Cerebellum (tissue), 4 donors: ENCODE measurements at places on chromosomes 16 and 17. TPM values are rescaled to one million over a fixed set of nuclear protein-coding genes. Genes with fewer than 3 reads are reported as not detected.

PIK3R6 gene
- 0.54 TPM for total RNA-seq

CD300LF gene
- 0.27 TPM for total RNA-seq

CDH1 gene
- total RNA-seq: 2.0 TPM

SLX1B gene
- 4.7 TPM for total RNA-seq

TMC8 gene
- total RNA-seq: 1.6 TPM

SLFN11 gene
- 14.7 TPM for total RNA-seq

ACSF2 gene
- 7.2 TPM for total RNA-seq

CDC6 gene
- 8.5 TPM for total RNA-seq

GRCh38 chr17:79974566-79975497 is 60.8 kb downstream of the TBC1D16 start:
- no peak for DNase-seq

- DNase-seq: no peak
These were observed 192.0 kb downstream of the NTN1 start for GRCh38 chr17:9213303-9213640.

DNA sequence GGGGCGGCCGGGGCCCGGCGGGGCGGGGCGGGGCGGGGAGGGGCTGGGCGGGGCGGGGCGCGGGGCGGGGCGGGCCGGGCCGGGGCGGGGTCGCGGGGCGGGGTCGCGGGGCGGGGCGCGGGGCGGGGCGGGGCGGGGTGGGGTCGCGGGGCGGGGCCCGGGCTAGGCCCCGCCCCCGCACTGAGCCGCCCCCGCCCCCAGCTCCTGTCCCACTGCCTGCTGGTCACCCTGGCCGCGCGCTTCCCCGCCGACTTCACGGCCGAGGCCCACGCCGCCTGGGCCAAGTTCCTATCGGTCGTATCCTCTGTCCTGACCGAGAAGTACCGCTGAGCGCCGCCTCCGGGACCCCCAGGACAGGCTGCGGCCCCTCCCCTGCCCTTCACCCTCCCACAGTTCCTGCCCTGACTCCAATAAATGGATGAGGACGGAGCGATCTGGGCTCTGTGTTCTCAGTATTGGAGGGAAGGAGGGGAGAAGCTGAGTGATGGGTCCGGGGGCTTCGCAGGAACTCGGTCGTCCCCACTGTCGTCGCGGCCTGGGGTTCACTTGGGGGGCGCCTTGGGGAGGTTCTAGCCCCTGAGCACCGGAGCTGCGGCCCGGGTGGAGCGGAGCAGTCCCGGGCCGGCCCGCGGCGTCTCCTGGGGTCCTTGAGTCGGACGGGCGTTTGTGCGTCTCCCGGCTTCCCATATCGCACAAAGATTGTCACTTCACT is 795 bp upstream of the HBM start:
- DNase-seq: no peak

- DNase-seq: no peak
These were observed 8.4 kb downstream of the TXNL4B start for GRCh38 chr16:72085002-72085401.

- no peak for DNase-seq
These were observed 7.7 kb upstream of the PPL start for GRCh38 chr16:4944333-4945281.

- peak; percentile 44 for DNase-seq
These were observed 17.7 kb downstream of the SLC38A10 start for GRCh38 chr17:81277421-81277820.

DNA sequence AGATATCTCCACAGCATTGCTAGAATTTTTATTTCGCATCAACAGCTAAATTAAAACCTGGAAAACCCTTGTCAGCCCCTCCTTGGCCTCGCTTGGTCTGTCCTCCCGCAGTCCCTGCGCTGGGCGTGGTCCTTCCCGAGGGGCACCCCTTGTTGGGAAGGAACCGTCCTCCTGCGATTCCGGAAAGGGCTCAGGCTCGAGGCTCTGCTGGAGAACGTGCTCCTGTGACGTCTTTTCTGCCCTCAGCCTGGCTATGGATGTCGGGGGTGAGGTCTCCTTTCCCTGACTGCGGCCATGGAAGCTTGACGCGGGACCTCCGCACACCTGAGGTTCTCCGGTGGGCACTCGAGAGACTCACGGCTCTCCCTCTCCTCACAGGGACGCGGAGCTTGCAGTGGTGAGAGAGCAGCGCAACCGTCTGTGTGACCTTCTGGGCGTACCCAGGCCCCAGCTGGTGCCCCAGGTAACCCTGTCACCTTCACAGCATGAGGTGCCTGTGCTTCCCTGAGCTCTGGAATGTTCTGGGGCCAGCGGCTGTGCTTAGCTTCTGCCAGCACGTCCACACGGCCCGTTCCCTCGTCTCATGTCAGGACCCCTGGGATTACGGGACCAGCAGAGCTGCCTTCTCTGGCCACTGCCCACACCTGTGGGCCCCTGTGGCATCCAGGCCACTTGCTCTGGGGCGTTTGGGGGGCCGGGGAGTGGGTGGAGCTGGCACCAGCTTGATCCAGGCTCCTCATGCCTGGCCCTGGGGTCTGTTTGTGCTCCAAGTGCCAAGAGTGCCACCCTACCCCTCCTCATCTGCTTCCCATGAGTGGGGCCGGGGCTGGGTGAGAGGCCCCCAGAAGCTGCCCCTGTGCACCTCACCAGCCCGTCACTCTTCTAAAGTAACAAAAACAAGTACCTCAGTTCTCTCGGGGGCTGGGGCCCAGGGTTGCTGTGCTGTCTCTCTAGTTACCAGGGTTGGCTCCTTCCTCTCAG is 101.5 kb upstream of the ZNF750 start:
- DNase-seq: no peak

DNA sequence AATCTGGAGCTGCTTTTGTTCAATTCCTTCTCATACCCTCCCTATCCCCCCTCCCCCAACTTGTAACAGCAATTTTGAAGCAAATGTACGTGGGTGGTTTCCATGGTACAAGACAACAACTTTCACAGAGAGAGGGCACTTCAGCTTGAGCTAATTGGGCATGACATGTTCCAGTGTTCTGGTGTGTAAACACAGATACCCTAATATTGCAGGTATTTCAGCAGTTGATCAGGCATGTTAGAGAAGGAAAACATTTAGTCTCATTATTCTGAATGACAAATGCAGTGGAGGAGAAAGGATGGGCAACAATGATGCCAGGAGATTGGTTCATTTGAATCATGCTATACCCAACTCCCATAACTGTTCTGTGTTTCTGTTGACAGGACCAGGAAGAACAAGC is 137.5 kb downstream of the TRIM37 start:
- no peak for DNase-seq

DNA sequence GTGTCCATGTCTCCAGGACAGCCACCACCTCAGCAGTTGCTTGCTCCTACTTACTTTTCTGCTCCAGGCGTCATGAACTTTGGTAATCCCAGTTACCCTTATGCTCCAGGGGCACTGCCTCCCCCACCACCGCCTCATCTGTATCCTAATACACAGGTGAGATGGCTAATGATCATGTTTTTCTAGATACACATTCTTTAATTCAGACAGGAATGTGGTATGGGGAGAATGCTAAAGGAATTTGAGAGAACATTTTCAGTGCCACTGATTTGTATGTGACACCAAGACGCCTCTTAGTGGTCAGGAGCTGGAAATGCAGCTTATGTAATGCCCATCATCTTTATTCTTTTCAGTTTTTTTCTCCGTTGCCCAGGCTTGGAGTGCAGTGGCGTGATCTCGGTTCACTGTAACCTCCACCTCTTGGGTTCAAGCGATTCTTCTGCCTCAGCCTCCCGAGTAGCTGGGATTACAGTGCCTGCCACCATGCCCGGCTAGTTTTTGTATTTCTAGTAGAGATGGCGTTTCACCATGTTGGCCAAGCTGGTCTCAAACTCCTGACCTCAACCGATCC is 8.9 kb upstream of the RAPGEFL1 start:
- peak; percentile 84 for DNase-seq

DNA sequence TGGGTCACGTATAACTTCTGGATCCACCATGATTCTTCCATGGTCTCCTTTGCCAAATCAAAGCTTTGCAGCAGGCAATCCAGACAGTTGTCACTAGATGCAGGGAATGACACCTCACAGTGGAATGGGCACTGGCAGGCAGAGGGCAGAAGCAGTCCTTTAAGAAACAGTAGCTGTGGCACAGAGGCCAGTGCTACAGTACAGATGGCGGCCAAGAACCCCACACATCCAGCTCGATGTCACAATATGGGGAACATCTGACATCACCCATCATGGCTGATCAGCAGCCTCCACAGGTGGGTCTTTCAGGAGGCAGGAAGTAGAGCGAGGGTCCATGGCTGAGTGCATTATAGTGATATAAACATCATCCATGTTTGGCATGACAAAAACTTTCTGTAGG is 18.8 kb upstream of the ERN1 start:
- DNase-seq: no peak

- no peak for DNase-seq
These were observed 21.6 kb downstream of the ZFP1 start for GRCh38 chr16:75169899-75170405.

DNA sequence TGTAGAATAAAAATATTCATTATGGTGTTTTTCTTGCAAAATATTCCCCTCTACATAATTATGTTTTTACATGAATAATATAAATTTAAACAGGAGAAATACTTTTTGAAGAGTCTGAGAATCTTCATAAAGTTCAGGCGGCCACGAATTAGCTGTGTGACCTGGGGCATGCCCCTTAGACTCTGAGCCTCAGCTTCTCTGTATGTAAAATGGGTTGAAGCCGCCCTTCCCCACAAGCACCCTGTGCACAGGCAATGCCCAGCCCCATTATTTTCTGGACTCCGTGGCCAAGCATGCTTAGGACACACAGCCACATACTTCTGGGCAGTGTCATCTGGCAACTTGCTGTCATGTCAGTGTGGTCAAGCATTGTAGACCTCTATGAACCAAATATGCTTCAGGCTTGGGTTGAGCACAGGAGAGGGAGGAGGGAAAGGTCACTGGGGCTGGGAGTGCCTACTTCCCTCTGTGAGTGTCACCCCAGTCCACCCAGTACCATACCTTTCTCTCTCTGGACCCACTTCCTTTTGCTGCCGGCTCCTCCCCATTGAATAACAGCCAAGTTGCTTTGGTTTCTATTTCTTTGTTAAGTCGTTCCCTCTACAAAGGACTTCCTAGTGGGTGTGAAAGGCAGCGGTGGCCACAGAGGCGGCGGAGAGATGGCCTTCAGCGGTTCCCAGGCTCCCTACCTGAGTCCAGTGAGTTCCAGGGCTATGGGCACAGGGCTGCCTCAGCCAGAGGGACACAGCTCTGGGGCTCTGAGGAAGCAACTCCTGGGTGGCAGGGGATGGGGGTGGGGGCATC is at the start of gene LGALS9:
Gene LGALS9 (plus strand): TSS at position 582 of the 804 bp plus-strand sequence. CDS start 78 bp downstream, at position 660.
- DNase-seq: no peak

DNA sequence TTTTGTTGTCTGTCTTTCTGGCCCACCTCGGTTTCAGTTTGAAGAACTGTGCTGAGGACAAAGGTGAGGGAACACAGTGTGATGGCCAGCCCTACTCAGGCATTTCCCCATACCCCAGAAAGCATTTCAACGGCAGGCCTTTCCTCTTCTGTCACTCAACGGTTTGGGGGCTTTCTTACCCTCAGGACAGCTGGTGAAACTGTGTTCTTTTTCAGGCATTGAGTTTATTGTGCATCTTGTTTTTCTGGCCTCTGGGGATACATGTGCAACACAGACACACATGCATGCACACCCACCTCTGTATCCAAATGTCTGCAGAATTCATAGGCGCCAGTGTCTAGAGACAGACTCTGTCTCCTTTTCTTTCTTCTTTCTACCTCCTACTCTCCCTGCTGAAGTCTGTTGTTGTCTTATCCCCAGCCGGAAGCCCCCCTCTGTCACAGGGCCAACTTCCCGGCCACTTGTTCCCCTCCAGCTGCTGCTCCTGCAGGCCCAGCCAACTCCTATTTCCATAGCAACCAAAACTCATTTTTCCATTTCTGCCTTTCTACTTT is 17.0 kb downstream of the CHD9 start:
- DNase-seq: no peak

DNA sequence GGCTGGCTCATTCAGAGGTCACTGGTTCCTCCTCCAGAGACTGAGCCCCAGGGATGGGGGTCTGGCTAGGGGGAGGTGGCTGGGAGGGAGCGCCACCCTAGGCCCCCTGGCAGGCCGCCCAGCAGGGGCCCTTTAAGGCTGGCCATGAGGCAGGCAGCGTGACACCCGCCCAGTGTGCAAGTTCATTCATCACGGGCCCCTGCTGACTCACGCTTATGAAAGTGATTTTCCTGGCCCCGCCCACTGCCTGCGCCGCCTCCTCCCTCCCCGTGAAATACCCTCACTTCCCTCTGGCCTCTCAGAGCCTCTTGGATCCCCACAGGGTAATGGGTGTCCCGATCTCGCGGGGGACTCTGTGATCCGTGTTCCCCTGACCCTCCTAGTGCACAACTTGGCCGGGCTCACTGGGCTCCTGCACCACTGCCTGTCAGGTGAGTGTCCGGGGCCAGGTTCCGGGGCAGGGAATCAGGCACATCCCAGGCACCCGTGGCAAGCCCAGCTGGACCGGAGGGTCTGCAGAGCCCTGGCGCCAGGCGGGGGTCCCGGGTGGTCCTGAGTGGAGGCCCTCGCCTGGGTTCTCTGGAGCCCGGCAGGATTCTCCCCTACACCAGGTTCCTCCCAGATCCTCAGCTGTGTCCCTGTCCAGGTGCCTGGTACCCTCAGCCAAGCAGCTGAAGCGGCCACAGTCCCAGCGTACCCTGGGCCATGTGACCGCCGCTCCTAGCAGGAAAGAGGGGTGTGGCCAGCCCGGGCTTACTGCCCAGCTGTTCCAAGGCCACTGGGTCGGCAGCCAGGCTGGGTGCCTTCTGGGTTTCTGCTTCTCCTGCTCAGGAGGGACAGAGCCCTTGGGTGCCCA is at the start of gene OSGIN1:
Gene OSGIN1 (plus strand): TSS at position 301 of the 856 bp plus-strand sequence. CDS start 4,432 bp downstream, outside the sequence.
- DNase-seq: peak; percentile 23

- no peak for DNase-seq
These were observed 108.9 kb downstream of the GNAO1 start for GRCh38 chr16:56300242-56300623.

DNA sequence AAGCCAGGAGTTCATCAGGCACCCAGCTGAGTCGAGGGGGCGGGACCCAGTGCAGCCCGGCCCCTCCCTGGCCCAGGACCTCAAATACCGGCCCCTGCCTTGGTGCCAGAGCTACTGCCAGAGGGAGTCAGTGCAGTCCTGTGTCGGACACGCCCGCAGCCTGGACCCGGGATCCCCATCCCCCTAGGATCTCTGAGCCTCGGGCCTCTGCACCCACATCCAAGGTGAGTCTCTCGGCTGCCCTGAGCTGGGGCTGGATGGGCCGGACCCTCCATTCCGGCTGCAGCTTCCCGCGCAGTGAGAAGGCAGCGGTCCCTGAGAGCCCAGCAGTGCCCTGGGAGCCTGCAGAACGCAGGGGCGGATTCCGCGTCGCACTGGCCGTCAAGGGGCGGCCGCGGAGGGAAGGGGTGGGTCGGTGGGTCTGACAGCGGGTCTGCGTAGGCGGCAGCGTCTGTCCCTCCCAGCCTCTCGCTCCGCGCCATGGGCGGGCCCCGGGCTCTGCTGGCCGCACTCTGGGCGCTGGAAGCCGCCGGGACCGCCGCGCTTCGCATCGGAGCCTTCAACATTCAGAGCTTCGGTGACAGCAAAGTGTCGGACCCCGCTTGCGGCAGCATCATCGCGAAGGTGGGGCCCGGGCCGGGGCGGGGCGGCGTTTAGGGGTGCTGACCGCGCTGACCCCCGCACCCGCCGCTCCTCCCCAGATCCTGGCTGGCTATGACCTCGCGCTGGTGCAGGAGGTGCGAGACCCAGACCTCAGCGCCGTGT is at the start of gene DNASE1L2:
Gene DNASE1L2 (plus strand): TSS at position 108 of the 765 bp plus-strand sequence. CDS start 373 bp downstream, at position 481.
- DNase-seq: peak; percentile 43

- no peak for DNase-seq
These were observed 18.3 kb upstream of the SUPT4H1 start for GRCh38 chr17:58370309-58370708.
